CD4-positive, alpha-beta T cell treated with Interleukin-12 subunit alpha and Interleukin-12 subunit beta, for 1 hour (primary cell): ENCODE measurements at places on chromosomes 7 and 10.

DNA sequence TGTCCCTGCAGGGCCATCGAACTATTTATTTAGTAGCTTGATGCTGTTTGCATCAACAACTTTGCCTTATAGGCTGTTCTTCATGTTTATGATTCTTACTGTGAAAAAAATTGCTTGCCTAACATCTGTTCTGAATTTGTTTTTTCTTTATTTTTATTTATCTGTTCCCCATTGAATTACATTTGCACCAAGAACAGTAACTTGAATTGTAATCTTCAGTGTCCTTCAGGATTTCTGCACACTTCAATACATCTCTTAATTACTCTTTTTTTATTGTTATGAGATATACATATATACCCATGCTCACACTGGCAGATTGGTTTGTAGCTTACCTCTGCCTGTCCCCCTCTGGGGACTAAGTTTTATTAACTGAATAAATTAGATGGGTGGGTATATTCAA, 64.4 kb downstream of the TBXAS1 start:
- no peak for DNase-seq

DNA sequence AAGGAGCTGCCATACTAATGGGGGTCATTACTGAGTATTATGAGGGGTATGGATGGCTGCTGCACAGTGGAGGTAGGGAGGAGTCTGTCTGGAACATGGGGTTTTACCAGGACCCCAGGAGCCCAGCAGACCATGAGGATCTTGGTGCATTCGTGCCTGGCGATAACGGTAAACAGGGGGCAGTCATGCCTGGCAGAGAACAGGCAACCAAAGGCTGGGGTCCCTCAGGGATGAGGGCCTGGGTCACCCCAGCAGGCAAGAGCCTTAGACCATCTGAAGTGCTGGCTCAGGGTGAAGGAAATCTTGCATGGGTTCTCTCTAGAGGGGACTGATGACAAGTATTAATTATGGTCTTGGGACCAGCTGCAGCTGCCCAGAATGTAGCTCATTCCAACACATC, 46.1 kb downstream of the MYL10 start:
- no peak for DNase-seq

GRCh38 chr7:27991006-27991528, 189.5 kb downstream of the JAZF1 start:
- no peak for DNase-seq

- no peak for DNase-seq
Observed at GRCh38 chr10:132359305-132360040, 27.5 kb downstream of the LRRC27 start.

GRCh38 chr7:112788778-112789343, 1.3 kb downstream of the TMEM168 start:
- DNase-seq: no peak

- no peak for DNase-seq
Observed at GRCh38 chr7:115559877-115560276, 470.7 kb downstream of the TFEC start.
